ENCODE measurements at places on chromosomes 5 and 9. TPM values are rescaled to one million over a fixed set of nuclear protein-coding genes. Genes with fewer than 3 reads are reported as not detected.

GRCh38 chr9:9970514-9970913 is 642.3 kb downstream of the PTPRD start:
- no peak for DNase-seq

PTCH1 gene
- total RNA-seq: 5.6 TPM

OGN gene
- total RNA-seq: not detected

IFNB1 gene
- 2.2 TPM for total RNA-seq

- no peak for DNase-seq
Measured at GRCh38 chr5:112682621-112683061, 55.0 kb upstream of the APC start.

DNA sequence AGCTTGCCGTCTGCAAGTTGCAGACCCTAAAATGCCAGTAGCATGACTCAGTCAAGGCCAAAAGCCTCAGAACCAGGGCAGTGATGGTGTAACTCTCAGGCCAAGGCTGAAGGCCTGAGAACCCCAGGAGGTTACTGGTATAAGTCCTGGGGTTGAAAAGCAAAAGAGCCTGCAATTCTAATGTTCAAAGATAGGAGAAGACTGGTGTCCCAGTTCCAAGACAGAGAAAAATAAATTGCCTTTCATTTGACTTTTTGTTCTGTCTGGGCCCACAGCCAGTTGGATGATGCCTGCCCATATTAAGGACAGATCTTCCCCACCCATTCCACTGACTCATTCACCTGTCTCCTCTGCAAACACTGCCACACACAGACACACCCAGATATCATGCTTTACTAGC is 673.2 kb downstream of the CDH18 start:
- DNase-seq: no peak

DNA sequence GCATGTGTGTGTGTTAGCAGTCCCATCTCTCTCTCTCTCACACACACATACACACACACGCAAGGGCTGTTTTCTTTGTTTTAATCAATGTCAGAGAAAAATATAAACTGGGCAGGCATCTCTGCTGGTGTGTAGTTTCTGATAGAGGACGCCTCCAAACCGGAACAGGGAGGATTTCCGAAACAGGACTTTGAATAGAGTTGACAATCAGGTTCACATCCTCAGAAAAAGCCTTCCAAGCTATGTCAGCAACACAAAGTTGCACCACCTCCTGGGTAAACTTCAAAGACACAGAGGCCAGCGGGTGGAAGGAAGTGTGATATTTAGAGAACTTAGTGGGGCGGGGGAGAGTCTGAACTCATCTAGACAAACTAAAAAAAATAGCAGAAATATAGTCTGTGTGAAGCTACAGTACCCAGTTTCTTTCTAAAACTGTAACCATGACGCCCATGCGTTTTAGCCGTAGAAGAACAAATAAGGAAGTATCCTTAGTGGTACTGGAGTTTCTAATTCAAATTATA is 1.2 kb downstream of the ST8SIA4 start:
- peak; percentile 75 for DNase-seq

MPDZ gene
- not detected for total RNA-seq

DNA sequence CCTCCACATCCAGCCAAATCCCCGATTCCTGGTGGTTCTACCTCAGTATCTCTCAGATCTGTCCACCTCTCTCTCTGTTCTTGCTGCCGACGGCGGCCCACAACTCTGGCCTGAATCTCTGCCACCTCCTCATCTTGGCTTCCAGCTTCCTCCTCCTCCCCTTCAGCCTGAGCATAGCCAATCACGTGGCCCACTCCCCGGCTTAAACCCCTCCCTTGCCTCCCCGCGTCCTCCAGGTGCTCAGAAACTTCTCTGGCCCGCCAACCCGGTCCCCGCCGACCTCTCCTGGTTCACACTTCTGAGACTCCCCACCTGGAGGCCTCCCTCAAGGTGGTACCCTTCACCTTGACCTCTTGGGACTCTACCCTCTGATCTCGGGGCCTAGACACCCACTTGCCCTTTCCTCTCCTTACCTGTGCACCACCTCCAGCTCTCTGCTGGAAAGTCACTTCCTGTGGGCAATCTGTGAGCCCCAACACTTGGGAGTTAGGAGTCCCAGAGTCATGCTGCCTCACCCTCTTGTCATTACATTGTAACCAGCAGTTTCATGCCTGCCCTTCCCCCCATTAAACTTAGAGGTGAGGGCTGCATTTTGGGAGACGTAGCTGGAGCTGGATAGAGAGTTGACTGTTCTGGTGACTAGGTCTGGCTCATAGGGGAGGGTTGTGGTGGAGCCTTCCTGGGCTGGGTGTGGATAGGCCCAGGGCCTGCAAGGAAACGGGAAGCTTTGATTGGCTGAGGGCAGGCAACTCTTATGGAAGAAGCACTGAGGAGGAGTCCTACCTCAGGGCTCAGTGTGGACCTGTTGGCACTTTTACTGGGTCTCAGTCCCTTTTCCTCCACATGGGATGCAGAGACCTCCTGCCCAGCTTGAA is 4.5 kb upstream of the SET start:
- peak; percentile 89 for DNase-seq

DNA sequence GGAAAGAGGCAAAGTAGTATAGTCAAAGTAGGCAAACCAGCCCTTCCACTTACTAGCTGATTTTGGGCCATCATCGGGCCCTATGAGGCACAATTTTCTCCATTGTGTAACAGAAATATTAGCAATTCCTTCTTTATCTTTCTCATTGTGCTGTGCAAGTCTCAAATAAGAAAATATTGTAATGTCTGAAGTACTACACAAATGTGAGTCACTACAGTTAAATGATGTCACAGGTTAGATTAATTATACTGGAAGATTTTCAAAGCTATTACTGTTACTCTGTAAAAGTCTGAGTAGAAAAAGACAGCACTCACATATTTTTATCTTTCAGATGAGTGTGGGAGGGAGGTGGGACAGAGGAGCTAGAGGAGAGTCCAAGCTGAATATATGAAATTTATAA is 12.4 kb upstream of the TMC1 start:
- no peak for DNase-seq

SLIT3 gene
- 7.3 TPM for total RNA-seq
